Bronchial epithelial cell (primary cell): ENCODE measurements at places on chromosomes 16 and 17.

GRCh38 chr16:13829697-13830299 is 90.2 kb upstream of the ERCC4 start:
- DNase-seq = no peak

- no peak for DNase-seq
Observed at GRCh38 chr17:77883213-77883650, 75.3 kb upstream of the TNRC6C start.

DNA sequence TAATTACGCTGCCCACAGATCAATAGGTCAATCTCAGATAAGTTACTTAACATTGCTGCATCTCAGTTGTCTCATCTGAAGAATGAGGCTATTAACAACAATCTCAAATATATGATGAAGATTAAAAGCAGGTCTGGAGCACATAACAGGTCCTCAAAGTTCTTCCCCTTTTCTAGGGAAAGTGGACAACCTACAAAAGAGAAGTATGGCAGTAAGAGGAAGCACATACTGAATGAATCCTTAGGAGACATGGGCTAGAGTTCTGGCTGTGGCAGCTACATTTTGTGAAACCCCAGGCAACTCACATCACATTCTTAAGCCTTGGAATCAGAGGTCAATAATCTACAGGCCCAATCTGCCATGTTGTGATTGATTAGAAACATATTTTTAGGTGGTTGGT is 180.6 kb downstream of the PCTP start:
- no peak for DNase-seq

DNA sequence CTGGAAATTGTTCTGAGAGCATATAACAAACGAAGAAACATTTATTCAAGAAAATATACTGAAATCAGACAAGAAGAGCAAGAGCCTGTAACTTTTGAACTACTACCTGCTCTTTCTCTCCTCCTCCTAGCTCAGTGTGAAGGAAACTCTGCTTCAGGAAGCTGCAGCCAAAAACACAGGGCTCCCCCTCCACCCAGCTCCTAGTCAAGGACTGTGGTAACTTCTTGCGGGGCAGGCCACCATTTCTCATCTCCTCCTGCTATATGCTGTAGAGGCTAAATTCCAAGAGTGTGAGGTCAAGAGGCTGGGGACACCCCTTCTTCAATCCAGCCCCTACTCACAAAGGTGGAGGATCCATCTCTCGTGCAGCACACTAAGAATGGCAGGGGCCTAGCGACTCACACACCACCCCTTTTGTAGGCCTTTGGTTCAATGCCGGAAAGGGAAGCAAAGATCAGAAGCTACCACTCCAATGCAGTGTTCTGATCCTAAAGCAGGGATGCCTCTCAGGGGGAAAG is 74.6 kb downstream of the ITFG1 start:
- no peak for DNase-seq
